ENCODE measurements at places on chromosomes 6 and 20.

DNA sequence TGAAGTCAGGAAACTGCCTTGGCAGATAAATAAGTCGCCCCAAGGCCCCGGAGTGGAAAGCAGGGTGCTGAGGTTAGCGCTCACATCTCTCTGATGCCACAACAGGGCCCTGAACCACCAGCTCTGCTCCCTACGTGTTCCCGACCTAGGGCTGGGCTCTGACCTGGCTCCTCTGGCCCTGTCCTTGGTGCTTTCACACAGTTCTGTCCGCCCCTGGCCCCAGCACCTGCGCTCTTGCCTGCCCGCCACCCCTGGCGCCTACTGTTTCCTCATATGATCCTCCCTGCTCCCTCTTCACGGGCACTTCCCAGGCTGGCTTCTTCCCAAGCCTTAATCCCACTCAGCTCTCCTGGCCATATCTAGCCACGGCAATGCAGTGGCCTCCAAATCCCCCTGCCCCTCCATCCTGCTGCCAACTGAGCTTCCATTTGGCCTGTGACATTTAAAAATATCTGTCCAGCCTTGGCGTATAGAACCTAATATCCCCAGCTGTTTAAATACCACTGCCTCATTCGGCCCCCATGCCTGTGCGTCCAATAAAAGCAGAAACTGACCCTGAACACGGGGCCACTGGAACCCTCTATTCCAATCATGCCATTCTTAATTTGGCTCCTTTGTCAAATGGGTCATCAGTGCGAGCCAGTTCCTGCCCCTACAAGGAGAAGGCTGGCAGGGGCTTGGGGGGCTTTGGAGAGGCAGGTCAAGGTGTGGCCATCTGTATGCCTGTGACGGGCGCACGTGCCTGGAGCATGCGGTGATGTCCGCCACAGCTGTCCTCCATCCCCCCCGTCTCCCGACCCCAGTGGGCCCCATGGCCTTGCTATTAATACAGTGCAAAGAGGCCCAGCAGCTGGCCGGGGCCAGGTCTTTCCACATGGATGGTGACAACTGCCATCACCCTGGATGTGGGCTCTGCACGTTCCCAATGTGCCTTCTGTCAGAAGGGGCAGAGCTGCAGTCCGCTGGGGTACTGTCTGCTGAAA lies 27.7 kb downstream of the GNAS-AS1 start:
- DNase-seq: no peak

- no peak for DNase-seq
Observed at GRCh38 chr6:3138341-3138740, 19.0 kb downstream of the TUBB2A start.

- DNase-seq: no peak
Observed at GRCh38 chr6:3299221-3299620, 40.5 kb downstream of the PSMG4 start.

- DNase-seq: no peak
Observed at GRCh38 chr6:7197747-7198146, 90.0 kb downstream of the RREB1 start.

DNA sequence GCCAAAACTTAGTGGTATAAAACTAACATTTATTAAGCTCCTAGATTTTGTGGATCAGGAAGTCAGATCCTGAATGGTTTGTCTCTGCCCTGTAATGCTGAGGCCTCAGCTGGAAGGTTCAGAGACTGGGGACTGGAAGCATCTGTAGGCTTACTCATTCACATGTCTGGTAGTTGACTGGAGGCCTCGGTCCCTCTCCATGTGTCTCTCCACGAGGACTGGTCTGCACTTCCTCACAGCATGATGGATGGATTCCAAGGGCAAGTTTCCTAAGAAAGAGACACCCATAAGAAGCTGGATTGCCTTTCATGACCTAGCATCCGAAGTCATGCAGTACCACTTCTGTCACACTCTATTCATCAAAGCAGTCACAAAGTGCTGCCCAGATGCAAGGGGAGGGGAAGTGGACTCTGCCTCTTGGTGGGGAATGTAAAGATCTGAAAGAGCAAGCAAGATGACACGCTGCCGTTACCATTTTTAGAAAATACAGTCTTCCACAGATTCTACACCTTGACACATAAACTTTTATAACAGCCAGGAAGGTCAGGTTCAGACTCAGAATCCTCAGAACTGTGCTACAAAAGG lies 17.2 kb upstream of the MDGA1 start:
- no peak for DNase-seq

- DNase-seq: no peak
Observed at GRCh38 chr6:154457046-154457713, 53.3 kb downstream of the CNKSR3 start.

GRCh38 chr6:94099072-94099471 lies 679.7 kb upstream of the EPHA7 start:
- DNase-seq: no peak

DNA sequence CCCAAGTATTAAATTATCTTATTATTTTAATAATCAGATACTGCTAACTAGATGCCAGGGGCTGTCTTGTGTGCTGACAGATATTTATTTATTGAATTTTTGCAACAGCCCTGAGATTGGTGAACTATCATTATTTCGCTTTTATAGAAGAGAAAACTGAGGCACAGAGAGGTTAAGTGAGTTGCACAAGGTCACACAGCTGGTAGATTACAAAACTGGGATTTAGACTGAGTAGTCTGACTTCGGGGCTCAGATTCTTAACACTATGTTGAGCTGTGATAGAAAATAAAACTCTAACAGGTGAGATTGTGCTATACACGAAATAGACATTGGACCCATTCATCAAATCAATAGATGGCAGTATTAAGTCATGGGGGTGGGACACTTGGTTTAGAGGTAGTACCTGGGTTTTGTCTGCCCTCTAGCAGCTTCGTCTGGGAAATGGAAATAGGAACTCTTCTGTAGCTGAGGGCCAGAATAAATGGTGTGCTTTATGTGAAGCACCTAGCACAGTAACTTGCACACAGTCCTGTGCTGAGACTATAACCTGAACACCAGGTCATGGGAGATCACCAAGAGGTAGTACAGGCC lies 113.4 kb downstream of the B3GAT2 start:
- no peak for DNase-seq

DNA sequence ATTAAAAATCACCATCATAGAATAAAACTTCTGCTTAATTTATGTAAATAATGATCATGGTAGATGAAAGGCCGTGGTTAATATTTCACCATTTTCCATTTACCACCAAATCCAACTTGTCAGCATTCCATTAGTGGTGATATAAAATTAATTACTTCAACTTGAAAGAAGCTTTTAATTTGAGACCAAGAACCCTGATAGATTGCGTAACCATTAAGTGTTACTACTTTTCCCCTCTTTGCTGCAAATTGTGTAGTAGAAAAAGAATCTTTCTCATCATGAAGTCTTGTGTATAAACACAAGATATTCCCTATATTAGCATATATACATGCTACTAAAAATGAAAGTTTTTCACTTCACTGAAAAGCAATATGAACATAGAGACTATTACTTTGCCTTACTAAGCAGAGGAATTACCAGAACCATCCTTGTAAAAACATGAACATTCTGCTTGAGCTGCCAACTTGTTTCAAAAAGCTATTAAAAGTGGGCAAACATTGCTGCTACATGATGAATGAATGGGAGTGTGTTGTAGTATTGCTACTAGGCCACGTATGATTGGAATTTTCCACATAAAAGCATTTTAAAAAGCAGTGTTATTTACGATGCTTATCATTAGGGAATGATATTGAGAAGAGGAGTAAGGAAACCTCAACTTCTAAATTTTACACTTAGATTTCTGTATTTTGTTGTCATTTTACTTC lies 35.0 kb downstream of the STX11 start:
- DNase-seq: no peak

DNA sequence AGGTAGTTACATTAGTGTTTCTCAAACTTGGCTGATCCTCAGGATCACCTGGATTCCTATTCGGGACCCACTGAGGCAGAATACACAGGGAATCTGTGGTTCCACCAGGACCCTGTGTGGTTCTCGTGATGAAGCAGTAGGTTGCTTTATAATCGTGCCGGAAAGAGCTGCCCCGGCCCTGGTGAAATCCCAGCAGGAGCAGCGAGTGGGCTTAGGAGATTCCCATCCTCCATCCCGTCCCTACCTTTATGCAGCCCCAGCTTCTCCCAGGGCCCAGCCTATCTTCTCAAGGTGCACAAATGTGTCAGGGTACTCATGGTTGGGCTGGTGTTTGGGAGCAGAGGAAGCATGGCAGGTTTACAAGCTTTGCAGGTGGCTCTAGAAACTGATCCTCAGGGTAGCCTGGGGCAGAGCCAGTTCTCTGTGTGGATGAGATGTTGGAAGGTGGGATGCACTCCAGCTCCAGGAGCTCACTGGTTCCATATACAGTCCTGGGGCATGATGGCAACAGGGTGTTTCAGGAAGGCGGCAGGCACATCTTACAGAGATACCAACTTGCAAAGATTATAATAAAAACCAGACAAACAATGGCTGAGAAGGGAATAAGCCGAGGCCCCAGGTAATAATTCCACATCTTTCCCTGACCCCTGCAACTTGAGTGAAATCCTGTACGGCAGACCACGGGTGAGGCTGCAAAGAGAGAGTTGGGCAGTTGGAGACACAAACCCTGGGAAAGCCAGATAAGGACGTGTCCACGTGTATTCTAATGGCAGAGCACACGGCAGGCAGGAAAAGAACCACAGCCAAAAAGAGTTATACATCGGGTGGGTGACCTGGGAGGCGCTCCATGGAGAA lies 5.9 kb downstream of the SLC22A1 start:
- no peak for DNase-seq

GRCh38 chr6:117393045-117393444 lies 32.7 kb downstream of the ROS1 start:
- no peak for DNase-seq

DNA sequence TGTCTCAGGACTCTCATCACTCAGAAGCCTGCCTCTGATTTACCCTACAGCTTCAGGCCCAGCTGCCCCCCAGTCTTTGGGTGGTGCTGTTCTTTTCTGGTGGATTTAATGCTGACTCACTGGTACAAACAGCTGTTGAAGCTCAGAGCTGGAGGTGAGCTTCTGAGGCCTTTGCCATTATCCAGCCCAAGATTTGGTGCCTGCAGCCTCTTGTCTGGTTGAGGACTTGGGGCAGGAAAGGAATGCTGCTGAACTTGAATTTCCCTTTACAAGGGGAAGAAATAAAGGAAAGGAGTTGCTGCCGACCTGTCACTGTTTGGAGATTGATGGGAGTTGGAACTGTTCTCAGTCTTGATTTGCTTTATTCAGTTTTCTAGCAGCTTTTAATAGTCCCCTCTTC lies 19.8 kb downstream of the ABCF1 start:
- no peak for DNase-seq

DNA sequence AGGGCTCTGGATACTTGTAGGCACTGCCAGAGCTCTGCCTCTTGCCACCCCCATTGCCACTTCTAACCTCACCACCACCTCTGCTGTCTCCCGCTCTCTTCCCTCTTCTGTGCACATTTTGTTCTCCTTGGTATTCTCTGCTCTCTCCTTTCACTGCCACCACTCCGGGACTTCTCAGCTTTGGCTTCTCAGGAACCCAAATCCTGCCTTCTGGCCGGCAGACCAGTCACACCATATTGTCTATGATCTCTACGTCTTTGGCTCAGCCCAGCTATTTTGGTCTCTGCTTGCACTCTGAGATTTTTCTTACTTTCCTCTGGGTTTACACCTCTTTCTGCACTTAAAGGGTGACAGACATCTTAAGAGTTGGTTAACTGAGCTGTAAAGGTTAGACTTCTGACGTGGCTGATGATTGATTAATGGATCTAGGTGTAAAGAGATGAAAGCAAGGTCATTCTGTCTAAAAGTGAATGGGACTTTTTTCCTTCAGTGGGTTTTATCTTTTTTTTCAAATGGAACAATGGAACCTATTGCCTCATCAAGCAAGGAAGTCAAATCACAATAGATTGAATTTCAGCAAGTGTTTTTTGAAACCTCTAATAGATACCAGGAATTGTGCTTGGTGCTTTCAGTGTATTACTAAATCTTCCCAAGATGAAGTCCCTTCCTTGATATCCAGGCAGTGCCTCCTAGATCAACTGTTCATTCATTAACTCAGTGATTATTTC lies 13.8 kb downstream of the MMP24 start:
- DNase-seq: no peak

DNA sequence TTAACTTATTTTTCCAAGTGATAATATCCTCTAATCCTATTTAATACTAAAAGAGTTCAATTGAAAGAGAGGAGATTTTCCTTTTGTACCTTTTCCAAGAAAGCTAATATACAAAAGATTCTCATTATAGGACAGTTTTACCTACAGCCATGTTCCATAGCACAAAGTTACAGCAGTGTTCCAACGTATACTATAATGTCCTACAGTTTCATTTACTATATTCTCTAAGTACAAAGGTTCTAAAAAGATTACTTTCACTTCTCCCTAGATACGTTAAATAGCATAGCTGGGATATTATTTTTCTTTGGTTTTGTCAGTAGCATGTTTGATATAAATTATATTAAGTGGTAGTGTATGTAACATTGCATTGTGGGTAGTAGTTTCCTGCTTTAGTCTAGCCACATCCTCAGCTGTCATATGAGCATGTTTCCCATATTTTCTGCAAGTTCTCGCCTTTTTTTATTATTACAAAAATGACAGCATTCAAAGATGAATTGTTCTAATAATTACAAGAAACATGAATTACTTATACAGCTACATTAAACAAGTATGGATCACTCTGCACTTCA lies 4.4 kb upstream of the RUNX2 start:
- DNase-seq: no peak

GRCh38 chr20:18858816-18859215 lies 45.2 kb downstream of the SCP2D1 start:
- no peak for DNase-seq

DNA sequence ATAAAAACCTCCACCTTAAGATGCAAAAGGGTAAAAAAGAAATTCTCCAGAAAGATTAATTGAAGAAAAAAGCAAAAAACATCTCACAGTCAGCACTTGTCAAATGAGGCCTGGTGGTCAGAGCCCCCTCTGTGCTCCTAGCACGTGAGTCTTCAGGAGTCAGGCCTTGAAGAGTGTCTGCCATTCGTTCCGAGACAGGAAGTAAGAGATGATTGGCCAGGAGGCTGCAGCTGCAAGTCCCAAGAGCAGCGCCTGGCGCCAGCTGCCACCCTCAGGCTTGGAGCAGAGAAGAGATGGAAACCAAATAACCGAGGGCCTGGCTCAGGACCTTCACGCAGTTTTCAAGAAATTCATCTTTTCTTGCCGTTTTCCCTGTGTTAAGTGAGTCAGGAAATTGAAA lies 65.0 kb downstream of the FAM120B start:
- no peak for DNase-seq

- DNase-seq: no peak
Observed at GRCh38 chr20:44034451-44034850, 119.8 kb downstream of the TOX2 start.

DNA sequence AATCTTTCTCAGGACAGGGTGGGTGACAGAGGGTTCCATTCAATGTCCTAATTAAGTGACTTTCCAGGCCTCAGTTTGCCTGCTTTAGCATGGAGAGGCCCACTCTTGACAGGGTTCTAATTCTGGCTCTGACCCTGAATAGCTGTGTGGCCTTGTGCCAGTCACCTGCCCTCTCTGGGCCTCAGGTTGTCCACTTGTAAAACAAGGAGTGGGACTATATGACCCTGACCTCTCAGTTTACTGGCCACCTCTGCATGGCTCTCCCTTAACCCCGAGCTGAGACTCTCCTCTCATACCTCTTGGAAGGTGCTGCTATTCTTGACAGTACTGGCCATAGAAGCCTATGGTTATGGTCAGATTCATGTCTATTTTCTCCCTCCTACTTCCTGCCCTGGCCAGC lies 44.1 kb upstream of the MLN start:
- no peak for DNase-seq

GRCh38 chr6:46491628-46492547 lies 639 bp upstream of the RCAN2 start:
- DNase-seq: no peak

- no peak for DNase-seq
Observed at GRCh38 chr6:35448191-35448590, 3.9 kb upstream of the FANCE start.
